Stimulated activated CD8-positive, alpha-beta memory T cell treated with anti-CD3 and anti-CD28 coated beads, Interleukin-7, amount 100 ng/mL, for 1 hour (primary cell): ENCODE measurements at places on chromosomes 13 and 19.
A peak's percentile ranks its signal among the peaks of the same experiment; 100 is the strongest.

DNA sequence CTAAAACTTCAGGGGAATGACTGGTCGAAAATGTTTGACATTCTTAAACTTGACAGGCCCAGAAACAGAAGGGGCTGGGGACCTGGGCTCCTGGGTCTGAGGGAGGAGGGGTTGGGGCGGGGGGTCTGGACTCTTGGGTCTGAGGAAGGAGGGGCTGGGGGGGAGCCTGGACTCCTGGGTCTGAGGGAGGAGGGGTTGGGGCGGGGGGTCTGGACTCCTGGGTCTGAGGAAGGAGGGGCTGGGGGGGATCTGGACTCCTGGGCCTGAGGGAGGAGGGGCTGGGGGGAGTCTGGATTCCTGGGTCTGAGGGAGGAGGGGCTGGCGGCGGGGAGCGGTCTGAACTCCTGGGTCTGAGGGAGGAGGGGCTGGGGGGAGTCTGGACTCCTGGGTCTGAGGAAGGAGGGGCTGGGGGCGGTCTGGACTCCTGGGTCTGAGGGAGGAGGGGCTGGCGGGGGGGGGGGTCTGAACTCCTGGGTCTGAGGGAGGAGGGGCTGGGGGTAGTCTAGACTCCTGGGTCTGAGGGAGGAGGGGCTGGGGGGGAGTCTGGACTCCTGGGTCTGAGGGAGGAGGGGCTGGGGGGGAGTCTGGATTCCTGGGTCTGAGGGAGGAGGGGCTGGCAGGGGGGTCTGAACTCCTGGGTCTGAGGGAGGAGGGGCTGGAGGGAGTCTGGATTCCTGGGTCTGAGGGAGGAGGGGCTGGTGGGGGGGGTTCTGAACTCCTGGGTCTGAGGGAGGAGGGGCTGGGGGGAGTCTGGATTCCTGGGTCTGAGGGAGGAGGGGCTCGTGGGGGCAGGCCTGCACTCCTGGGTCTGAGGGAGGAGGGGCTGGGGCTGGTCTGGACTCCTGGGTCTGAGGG is 5.5 kb upstream of the KLK6 start:
- no peak for DNase-seq

GRCh38 chr19:50406829-50407228 is 11.9 kb upstream of the SPIB start:
- DNase-seq = no peak

DNA sequence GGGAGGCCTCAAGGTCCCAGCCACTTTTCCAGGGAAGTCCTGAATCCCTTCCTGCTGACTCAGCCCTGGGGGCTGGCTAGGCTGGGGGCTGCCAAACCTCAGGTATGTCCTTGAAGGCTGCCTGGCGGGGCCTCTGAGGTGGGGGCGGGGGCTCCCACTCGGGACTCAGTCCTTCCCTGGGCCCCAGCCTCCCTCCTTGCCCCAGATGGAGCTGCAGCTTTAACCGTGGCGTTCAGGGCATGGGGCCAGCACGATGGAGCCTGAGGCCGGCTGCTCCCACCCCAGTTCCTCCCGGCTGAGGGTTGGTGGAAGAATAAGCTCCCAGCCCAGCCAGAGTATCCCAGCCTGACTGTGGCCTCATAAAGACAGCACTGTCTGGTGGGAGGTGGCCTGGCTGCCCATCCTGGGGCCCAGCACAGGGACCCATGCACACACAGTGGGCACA is 12.4 kb downstream of the CILP2 start:
- no peak for DNase-seq

GRCh38 chr13:26213982-26214381 is 8.1 kb downstream of the RNF6 start:
- no peak for DNase-seq

DNA sequence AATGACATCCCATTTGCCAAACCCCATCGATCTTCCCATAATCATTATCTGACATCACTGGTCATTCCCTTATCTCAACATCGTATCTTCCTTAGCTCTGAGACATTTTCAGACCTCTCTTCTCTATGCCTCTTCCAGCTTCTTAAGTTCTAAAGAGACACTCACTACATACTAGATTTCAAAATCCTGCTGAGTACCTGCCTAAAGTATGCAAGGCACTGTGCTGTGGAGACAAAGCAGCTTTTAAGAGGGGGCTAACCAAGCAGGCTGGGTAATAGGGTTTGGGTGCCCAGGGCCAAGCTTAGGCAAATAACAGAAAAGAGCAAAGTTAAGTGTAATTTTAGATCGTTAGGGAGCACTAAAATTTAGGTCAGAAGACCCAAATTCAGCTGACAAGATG is 3.4 kb upstream of the POMP start:
- DNase-seq = no peak

GRCh38 chr13:85508683-85509329 is 290.4 kb downstream of the SLITRK6 start:
- DNase-seq = no peak

GRCh38 chr13:47890146-47890814 is 110.8 kb downstream of the SUCLA2 start:
- DNase-seq = no peak

GRCh38 chr19:2702170-2703076 is at the start of gene GNG7:
Gene GNG7, minus strand, starts transcription at chr19:2702694. Its CDS starts 182,006 bp downstream, at chr19:2520688.
- peak; percentile 87 for DNase-seq

DNA sequence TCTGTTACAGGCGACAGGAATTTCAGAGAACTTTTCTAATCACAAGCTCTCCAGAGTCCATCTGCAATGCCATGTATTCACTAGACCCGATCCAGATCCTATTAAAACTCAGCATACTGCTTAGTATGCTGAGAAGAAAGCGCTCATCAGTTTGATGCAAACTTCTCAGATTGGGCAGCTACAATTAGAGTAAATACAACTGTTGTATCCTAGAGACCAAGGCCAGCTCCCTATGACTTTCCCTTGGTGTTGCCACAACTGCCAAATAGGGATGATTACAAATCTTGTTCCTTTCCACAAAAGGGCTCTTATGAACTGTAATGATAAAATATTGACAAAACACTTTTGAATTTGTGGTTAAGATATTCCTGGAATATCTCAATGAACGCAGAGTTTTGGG is 191.2 kb downstream of the SPRY2 start:
- DNase-seq = no peak

DNA sequence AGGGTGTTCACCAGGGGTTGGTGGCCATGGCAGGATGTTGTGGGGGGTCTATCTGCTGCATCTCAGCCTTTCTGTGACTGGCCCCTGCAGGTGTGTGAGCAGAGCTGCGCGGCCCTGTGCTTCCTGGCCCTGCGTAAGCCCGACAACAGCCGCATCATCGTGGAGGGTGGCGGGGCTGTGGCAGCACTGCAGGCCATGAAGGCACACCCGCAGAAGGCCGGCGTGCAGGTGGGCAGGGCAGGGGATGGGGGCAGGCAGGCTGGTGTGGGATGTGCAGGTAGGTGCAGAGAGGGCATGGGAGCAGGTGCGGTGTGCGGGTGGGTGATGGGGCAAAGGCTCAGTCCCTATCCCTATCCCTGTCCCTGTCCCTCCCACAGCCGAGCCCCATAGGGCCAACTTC is 8.1 kb upstream of the SLC25A42 start:
- DNase-seq = no peak

GRCh38 chr13:78689011-78689410 is 30.1 kb upstream of the OBI1 start:
- no peak for DNase-seq

DNA sequence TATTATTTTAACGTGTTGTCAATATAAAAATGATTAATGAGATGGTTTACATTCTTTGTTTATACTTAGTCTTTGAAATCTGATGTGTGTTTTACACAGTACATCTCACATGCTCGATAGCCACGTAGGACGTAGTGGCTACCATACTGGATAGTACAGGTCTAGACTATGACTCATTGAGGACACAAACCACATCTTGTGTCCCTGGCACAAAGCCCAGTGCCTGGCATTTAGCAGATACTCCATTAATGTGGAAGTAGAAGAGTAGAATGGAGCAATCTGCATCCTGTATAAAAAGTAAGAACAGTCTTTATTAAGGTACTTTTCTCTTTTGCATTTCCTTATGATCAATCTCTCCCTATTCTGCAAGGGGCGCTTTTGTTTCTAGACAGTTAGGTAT is 49.0 kb upstream of the FRY start:
- no peak for DNase-seq

DNA sequence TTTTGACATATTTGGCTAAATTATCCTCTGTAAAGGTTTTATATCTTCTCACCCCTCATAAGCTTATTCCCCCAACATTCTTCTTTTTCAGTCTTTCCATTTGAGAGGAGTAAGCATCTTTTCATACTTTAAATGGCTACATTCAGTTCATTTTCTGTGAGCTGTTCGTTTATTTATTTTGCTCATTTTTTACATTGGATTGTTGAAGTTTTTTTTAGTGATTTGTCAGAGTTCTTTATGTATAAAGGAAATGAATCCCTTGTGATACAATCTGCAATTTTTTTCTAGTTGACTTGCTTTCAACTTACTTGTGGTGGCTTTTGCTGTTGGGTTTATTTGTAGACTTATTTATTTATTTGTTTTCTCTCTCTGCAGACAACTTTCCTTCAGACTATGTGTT is 250.3 kb downstream of the DLEU7 start:
- DNase-seq = no peak

- DNase-seq = no peak
These were observed 838 bp downstream of the AKAP11 start for GRCh38 chr13:42272804-42273175.

DNA sequence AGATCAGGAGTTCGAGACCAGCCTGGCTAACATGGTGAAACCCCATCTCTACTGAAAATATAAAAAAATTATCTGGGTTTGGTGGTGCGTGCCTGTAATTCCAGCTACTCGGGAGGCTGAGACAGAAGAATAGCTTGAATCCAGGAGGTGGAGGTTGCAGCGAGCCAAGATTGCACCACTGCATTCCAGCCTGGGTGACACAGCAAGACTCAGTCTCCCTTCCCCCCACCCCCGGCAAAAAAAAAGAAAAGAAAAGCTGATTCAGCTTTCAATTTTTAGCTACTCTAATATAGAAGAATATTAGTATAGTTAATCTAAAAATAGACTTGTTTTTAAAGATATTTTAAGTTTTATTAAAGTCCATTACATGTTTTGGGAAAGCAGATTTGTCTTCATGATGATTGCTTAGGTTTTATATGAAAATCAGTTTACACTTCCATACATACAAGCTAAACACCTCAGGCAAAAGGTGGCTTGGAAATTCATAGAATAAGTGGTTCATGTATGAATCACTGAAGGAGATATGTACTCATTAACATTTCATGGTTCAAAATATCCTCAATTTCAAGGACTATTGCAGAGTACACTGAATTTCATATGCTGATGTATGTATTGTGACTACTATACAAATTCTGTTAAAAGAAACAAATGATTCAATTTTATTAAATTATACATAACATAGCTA is 165.2 kb downstream of the TDRD3 start:
- DNase-seq = no peak

DNA sequence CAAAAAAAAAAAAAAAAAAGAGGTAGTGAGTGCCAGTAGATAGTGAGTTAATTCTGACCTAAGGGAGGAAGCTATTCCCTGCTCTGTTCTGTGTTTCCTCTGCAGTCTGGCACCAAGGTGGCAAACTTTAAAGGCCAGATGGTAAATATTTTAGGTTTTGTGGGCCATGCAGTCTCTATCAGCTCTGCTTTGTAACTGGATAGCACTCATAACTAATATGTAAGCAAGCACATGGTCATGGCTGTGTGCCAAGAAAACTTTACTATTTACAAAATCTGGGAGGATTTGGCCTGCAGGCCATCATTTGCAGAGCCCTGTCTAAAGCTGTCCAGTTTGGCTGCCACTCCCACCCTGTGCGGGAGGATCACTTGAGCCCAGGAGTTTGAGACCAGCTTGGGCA is 4.3 kb downstream of the PIN1 start:
- DNase-seq = no peak

DNA sequence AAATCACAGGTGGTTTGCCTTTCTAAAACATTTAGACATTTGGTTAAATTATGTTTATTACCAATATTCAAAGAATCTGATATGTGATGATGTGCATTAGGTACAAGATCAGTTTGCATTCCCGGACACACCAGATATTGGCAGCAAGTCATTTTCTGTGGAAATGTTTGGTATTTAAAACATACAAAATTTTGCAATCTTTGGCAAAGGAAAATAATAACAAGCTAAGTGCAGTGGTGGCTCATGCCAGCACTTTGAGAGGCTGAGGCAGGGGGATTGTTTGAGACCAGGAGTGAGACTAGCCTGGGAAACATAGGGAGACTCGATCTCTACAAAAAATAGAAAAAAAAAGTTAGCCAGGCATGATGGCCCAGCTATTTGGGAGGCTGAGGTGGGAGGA is 29.1 kb upstream of the TSC22D1 start:
- no peak for DNase-seq

GRCh38 chr19:32901504-32902161 is 32.1 kb upstream of the SLC7A9 start:
- DNase-seq = no peak

- no peak for DNase-seq
These were observed 8.9 kb upstream of the TPM4 start for GRCh38 chr19:16067205-16067938.

GRCh38 chr13:42014119-42014518 is 34.3 kb upstream of the DGKH start:
- DNase-seq = no peak

- DNase-seq = no peak
These were observed 3.2 kb downstream of the PTBP1 start for GRCh38 chr19:800360-801029.

DNA sequence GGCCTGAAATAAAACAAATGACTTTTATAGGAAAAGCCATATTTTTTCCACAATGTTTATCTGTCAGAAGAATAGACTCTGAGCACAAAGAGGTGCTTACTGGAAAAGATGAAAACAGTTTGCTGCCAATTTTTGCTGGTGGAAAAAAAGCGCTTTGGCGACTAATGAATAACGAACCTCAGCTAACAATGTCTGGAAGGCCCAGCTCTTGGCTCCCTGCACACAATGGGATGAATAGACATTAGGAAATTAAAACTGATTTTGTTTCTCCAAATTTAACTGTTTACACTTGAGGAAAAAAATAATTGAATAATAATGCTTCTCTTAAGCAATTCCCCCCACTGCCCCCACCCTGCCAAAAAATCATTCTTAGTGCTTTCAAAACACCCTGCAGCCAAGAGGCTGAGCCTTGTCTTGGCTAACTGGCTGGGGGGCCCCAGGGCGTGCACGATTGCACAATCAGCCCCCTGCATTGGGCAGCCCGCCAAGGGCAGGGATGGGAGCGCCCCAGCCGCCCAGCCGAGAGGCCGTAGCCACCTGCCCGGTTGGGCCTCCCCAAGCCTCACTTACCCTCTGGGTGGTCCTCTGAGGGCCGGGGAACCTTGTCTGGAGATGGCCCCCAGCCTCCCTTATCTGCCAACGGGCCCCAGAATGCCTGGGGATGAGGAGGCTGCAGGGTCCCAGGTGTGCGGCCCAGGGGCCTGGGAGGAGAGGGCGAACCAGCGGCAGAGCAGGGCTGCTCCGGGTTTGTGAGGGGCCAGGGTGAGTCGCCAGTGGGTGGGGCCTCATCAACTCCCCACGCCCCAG is 16.8 kb downstream of the CEBPG start:
- DNase-seq = no peak

GRCh38 chr13:87810391-87810801 is 139.2 kb downstream of the SLITRK5 start:
- DNase-seq = no peak
